Cortex of kidney (tissue), 1 donor: ENCODE measurements at places on chromosomes 12 and 14.

DNA sequence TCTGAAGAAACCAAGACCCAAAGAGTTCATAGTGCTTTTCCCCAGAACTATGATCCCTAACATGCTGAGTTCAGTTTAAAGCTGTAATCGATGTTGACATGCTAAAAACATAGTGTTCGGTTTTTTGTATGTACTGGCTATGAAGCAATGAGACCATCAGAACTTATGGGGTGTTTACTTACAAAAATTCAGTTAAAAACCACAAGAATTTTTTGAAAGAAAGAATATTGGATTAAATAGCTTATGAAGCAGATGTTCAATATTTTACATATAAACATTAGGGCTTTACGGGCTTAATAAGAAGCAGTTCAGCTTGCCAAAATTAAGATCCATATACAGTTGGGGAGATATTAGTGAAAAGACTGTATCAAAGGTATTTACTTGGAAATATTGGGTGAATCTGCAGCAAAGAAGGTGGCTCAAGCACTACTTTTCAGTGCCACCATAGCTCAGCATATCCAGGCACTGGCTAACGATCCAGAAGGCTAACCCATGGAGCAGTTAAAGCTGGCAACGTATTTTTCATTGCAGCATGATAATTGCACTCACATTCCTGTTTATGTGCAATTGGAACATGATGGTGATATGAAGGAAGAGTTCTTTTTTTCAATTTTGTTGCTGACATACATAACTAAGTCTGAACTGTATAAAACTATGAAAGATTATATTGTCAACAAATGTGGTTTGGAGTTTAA is 125.9 kb downstream of the EFCAB11 start:
- no peak for DNase-seq

GRCh38 chr14:63727231-63727735 is 582 bp downstream of the SGPP1 start:
- DNase-seq: no peak

DNA sequence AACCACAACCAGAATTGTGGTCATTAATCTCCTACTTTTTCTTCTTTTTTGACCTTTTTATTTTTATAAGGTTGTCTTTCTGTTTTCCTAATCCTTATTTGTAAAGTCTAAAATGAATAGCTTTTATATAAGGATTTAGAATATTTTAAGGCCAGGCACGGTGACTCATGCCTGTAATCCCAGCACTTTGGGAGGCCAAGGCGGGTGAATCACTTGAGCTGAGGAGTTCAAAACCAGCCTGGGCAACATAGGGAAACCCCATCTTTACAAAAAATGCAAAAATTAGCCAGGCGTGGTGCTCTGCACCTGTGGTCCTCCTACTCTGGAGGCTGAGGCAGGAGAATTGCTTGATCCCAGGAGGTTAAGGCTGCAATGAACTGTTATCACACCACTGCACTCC is 55.1 kb downstream of the IFT81 start:
- no peak for DNase-seq

DNA sequence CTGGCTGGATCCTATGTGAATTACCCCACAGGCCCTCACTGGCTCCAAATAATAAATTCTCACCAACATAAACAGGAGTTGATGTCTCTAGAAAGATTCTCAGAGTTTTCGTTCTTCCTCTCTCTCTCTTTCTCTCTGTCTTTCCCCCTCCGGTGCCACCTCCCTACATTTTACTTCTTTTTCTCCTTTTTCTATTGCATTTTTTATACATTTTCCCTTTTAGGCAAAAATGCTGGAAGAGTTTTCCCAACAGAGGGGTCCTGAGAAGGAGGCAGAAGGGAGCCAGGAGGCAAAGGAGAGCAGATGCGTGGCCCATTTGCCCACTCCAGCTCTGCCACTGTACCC is 826 bp upstream of the HOXC6 start:
- no peak for DNase-seq

GRCh38 chr12:69022674-69023073 is 89.7 kb upstream of the CPM start:
- DNase-seq: no peak
